Common myeloid progenitor, CD34-positive (primary cell): ENCODE measurements at places on chromosomes 2 and 18.

DNA sequence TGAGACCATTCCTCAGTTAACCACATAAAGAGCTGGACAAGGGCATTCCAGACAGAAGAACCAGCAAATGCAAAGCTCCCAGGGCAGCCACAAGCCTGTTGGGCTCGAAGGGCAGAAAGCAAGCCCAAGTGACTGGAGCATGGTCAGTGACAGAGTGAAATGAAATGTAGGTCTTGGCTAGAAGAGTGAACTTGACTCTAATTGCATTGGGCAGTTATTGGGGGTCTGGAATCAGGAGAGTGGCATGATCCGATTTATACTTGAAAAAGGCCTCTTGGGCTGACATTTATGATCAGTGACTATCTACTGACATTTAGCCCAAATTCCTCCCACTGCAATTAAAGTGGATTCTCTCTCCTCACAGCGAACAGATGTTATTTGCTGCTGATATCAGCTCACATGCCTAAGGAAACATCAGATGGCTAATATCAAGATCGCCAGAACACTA is 152.5 kb upstream of the KLF7 start:
- DNase-seq = no peak

GRCh38 chr18:78818495-78818894 is 161.1 kb upstream of the SALL3 start:
- DNase-seq = no peak

- DNase-seq = no peak
Observed at GRCh38 chr2:198691236-198691635, 766.5 kb downstream of the SATB2 start.

GRCh38 chr2:126145752-126146151 is 510.2 kb upstream of the GYPC start:
- no peak for DNase-seq

DNA sequence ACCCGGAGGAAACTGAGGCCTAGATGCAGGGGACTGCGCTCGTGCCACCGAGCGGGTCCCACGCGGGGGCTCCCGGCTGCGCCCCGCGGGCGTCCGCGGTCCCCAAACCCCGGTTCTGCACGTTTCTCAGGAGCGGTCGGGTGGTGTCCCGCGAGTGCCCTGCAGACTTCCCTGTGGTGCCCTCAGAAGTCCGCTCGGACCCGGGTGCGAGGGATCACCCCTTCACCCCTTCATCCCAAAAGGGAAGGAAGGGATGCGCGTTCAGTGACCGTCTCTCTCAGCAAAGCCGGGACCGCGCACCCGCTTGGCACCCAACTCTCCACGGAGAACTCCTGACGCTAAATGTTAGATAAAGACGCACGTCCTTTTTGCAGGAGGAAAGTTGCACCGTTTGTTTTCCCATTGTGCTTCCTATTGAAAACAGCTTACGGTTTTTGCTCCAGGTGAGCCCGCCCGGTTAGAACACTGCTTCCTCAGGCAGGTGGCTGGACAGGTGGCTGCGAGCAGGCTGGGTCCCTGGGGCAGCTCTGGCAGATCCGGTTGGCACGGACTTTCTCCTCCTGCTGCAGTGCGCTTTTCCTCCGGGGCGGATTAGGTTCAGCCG is 779 bp downstream of the DGKD start:
- peak; percentile 22 for DNase-seq
